ENCODE measurements at places on chromosomes 11 and 22. TPM values are rescaled to one million over a fixed set of nuclear protein-coding genes. Genes with fewer than 3 reads are reported as not detected.

- H3K27ac ChIP-seq = no peak overlapping the region
- H3K36me3 ChIP-seq = no peaks in the 10 kb centered on the region
- H3K27me3 ChIP-seq = no peaks in the 10 kb centered on the region
- no peak for DNase-seq
- H3K4me3 ChIP-seq = no peak overlapping the region
These were observed 32.9 kb upstream of the DDI1 start for GRCh38 chr11:104003491-104003890.

DNA sequence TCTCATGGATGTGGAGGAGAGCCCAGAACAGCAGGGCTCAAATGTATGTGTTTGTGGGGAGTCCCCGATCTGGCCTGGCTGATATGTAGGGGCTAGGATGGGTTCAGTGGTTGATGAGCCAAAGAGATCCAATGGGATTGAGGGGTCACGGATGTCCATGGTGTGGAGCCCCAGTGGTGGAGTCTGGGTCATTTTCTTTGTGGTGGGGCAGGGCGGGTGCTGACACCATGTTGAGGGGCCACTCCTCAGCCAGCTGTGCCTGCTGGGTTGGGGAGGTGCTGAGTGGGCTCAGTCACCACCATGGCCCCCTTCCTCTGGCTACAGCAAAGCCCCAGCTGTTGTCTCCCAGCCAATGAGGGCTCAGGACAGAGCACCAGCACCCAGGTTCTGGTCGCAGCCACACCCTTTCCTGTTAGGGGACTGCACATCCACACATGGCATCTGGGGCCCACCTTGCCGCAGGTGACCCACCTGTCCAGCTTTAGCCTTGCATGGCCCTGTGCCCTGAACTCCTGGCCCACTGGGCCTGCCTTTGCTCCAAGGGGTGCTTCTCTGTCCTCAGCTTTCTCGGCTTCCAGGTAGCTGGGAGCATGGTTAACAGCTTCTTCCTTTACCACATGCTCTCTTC is 3.2 kb upstream of the GNAZ start:
- H3K4me3 ChIP-seq = no peak overlapping the region
- DNase-seq = no peak
- no peak overlapping the region for H3K27ac ChIP-seq
- no peaks in the 10 kb centered on the region for H3K27me3 ChIP-seq
- H3K4me1 ChIP-seq = peaks cover 19% of the 10 kb centered on the region
- H3K36me3 ChIP-seq = no peaks in the 10 kb centered on the region

DNA sequence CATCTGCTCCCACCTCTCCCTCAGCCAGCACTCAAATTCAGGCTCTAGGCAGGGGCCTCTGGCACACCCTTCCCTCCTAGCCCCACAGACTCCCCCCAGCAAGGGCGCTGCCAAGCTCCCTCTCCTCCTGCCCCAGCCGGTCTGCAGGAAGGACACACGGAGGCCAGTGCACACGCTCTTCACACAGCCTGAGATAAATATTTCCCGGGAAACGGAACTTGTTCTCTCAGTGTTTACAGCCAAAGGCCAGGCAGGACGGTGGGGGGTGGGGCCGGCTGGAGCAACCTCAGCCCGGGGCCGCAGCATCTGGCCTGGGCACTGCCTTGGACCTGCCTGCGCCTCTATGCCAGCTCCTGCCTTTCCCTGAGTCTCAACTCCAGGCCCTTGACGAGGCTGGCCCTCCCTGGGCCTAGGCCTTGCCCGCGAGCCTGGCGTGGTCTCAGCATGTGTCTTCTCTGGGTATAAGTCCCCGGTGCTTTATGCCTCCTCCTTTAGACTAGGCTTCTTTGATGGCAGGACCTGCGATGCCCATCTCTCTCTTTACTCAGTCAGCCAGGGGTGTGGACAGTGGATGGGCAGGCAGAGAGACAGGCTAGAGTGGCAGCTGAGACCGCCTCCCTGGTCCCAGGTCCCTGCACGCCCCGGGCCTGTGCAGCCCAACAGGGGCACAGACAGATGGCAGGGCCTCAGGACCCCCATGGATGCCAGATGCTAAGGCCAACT is 48.4 kb downstream of the PDE2A start:
- H3K27ac ChIP-seq = peak overlapping the region; percentile 36
- no peak overlapping the region for H3K4me3 ChIP-seq
- no peaks in the 10 kb centered on the region for H3K27me3 ChIP-seq
- H3K4me1 ChIP-seq = peaks cover 29% of the 10 kb centered on the region

DNA sequence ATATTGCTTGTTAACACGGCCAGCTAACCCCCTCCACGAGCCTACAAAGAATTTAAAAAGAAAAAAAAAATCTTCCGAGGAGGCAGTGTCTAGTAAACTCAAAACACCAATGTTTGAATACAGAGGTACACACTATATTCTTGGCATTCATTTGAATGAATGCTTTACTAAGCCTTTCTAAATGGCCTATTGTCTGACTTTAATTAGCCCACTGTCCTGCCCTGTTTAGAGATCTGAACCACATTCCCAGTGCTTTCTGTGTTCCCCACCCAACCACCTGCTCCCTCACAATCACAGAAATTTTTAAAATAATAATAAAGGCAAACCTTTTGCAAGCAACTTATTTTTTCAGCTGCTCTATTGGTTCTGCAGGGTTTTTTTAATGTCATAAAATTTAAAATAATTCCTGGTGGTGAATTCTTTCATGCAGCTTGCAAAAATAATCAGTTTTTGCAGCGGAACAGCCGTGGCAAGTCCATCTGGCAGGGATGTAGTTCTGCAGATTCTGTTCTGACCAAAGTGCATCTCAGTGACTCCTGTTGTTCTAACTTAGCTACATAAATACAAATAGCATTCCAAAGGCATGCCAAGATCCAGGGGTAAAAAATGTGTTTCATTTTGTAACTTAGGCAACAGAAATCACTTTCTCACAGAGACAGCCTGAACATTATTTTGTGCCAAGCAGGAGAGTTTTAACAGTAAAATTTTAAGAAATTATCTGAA is 23.8 kb downstream of the POU2AF2 start:
- no peak overlapping the region for H3K4me3 ChIP-seq
- H3K27ac ChIP-seq = no peak overlapping the region
- no peaks in the 10 kb centered on the region for H3K27me3 ChIP-seq

DNA sequence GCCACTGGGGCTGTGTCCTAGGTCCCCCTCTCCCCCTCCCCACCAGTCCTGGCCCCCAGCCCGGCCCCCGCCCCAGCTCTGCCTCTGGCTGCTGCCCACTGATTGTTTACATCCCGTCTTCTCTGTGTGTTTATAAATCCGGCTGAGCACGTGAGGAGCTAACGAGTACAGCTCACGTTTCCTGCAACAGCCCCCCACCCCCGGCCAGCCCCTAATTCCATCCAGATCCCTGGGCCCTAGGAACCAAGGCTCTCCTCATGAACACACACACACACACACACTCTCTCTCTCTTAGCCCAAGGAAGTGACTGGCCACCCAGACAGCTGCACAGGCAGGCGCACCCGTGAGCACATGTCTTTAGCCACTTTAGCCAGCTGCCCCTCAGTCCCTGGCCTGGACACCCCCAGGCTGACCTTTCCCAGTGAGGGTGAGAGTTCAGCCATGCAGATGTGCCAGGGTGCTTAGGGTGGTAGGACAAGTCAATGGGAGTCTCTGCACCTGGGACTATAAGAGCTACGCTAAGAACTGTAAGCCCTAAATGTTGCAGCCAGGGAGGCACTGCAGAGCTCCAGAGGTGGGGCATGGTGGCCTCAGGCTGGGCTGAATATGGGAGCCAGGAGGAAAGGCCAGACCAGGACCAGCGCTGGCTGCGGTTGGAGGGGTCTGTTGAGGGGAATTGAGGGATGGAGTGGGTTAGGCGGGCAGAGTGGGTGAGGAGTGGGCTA is 2.9 kb downstream of the CLCF1 start:
- peak overlapping the region; percentile 98 for H3K27ac ChIP-seq
- H3K4me3 ChIP-seq = no peak overlapping the region
- no peak for DNase-seq
- H3K36me3 ChIP-seq = no peaks in the 10 kb centered on the region

- peaks cover 50% of the 10 kb centered on the region for H3K4me1 ChIP-seq
- no peak for DNase-seq
- no peaks in the 10 kb centered on the region for H3K27me3 ChIP-seq
- H3K27ac ChIP-seq = peak overlapping the region; percentile 97
These were observed 599 bp downstream of the SIK3 start for GRCh38 chr11:117097389-117098268.

DNA sequence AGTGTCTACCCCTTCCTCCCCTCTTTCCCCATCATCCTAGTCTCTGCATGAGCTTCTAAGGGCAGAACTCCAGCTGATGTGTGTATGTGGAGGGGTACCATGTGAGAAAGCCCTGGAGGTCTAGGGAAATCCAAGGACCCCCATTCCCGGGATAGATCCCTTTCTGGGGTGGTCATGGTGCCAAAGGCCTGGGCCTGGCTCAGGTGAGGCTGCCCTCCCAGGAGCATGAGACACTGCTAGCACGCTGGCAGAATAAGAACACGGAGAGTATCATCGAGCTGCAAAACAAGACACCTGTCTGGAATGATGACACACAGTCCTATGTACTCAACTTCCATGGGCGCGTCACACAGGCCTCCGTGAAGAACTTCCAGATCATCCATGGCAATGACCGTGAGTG is 19.6 kb downstream of the TUB start:
- DNase-seq = no peak
- no peak overlapping the region for H3K4me3 ChIP-seq
- peaks cover 1% of the 10 kb centered on the region for H3K4me1 ChIP-seq
- no peaks in the 10 kb centered on the region for H3K36me3 ChIP-seq
- H3K27me3 ChIP-seq = no peaks in the 10 kb centered on the region

- H3K36me3 ChIP-seq = no peaks in the 10 kb centered on the region
- H3K27ac ChIP-seq = no peak overlapping the region
- DNase-seq = no peak
- H3K4me1 ChIP-seq = peaks cover 47% of the 10 kb centered on the region
These were observed 25.3 kb downstream of the SHANK3 start for GRCh38 chr22:50697667-50698506.

DNA sequence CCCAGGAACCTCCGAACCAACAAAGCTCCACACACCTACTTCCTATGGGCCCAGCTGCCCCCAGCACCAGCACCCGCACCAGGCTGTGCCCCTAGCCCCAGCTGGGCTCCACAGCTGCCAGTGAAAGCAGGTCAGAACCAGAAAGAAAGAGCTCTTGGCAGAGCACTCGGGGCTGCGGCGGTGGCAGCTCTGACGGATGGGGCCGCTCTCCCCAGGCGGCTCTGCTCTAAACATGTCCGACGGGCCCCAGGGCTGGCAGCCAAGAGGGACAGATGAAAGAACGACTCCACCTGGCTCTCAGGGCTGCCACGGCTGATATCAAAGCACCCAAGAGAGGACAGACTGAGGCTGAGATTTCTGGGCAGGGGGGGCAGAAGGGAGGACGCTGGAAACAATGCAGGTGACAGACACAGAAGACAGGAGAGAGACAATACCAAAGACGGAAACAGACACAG is 25.7 kb downstream of the LRFN4 start:
- no peak overlapping the region for H3K27ac ChIP-seq
- H3K4me1 ChIP-seq = peaks cover 46% of the 10 kb centered on the region
- DNase-seq = no peak
- H3K27me3 ChIP-seq = no peaks in the 10 kb centered on the region
- no peaks in the 10 kb centered on the region for H3K36me3 ChIP-seq
- peak overlapping the region; percentile 24 for H3K4me3 ChIP-seq

DNA sequence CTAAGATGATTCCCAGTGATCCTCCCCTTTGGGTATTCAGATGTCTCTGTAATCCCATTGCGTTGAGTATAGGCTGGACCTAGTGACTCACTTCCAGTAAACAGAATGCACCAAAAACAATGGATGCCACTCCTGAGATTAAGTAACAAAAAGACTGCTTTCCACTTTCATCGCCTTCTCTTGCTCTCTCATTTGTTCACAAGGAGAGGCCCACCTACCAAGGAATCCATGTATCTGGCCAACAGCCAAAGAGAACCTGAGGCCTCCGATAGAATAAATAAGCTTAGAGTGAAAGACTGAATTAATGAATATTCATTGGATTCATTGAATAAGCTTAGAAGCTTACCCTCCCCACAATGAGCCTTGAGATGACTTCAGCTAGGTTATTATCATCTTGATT is 454.6 kb downstream of the KCNA4 start:
- no peaks in the 10 kb centered on the region for H3K4me1 ChIP-seq
- H3K36me3 ChIP-seq = no peaks in the 10 kb centered on the region
- no peak for DNase-seq
- no peak overlapping the region for H3K27ac ChIP-seq

GRCh38 chr11:10329935-10330334 is 25.1 kb downstream of the ADM start:
- H3K36me3 ChIP-seq = no peaks in the 10 kb centered on the region
- no peak overlapping the region for H3K4me3 ChIP-seq
- DNase-seq = no peak
- H3K4me1 ChIP-seq = peaks cover 27% of the 10 kb centered on the region
- no peak overlapping the region for H3K27ac ChIP-seq

GRCh38 chr11:66343176-66343575 is 1.7 kb downstream of the BRMS1 start:
- H3K27me3 ChIP-seq = no peaks in the 10 kb centered on the region
- peaks cover 44% of the 10 kb centered on the region for H3K4me1 ChIP-seq
- no peaks in the 10 kb centered on the region for H3K36me3 ChIP-seq
- DNase-seq = no peak
- H3K4me3 ChIP-seq = no peak overlapping the region

- peak overlapping the region; percentile 70 for H3K27ac ChIP-seq
- H3K4me3 ChIP-seq = no peak overlapping the region
- no peak for DNase-seq
- peaks cover 41% of the 10 kb centered on the region for H3K4me1 ChIP-seq
- no peaks in the 10 kb centered on the region for H3K36me3 ChIP-seq
These were observed 92.9 kb downstream of the PARVA start for GRCh38 chr11:12470236-12470635.

GRCh38 chr11:763073-763463 is 14.2 kb downstream of the GATD1 start:
- H3K4me3 ChIP-seq = no peak overlapping the region
- H3K27ac ChIP-seq = peak overlapping the region; percentile 54
- H3K36me3 ChIP-seq = no peaks in the 10 kb centered on the region
- H3K27me3 ChIP-seq = no peaks in the 10 kb centered on the region

GRCh38 chr11:98194611-98195010 is 826.1 kb upstream of the CNTN5 start:
- no peak for DNase-seq
- no peak overlapping the region for H3K27ac ChIP-seq
- no peaks in the 10 kb centered on the region for H3K27me3 ChIP-seq
- no peaks in the 10 kb centered on the region for H3K4me1 ChIP-seq
- no peaks in the 10 kb centered on the region for H3K36me3 ChIP-seq
- H3K4me3 ChIP-seq = no peak overlapping the region

GRCh38 chr11:110301032-110301431 is 4.6 kb upstream of the RDX start:
- DNase-seq = no peak
- no peaks in the 10 kb centered on the region for H3K36me3 ChIP-seq
- no peaks in the 10 kb centered on the region for H3K27me3 ChIP-seq
- no peak overlapping the region for H3K4me3 ChIP-seq
- H3K27ac ChIP-seq = no peak overlapping the region
- H3K4me1 ChIP-seq = peaks cover 8% of the 10 kb centered on the region

- H3K27ac ChIP-seq = no peak overlapping the region
- no peaks in the 10 kb centered on the region for H3K4me1 ChIP-seq
- H3K4me3 ChIP-seq = no peak overlapping the region
- DNase-seq = peak; percentile 64
These were observed 28.9 kb upstream of the DRD2 start for GRCh38 chr11:113504071-113504470.

Gene TMEM132A
- total RNA-seq = 6.1 TPM

Gene RASD2
- 2.0 TPM for total RNA-seq

Gene MMP12
- total RNA-seq = not detected

Gene MPPED1
- 0.49 TPM for total RNA-seq

Gene HTR3A
- not detected for total RNA-seq

Gene DERL3
- 0.25 TPM for total RNA-seq

Gene MAPK8IP2
- 3.2 TPM for total RNA-seq

Gene APOL4
- 4.2 TPM for total RNA-seq

All from vagina (tissue), 2 donors.